Neural crest cell (in vitro differentiated cells): ENCODE measurements at places on chromosomes 2 and 18. TPM values are rescaled to one million over a fixed set of nuclear protein-coding genes. Genes with fewer than 3 reads are reported as not detected.

DNA sequence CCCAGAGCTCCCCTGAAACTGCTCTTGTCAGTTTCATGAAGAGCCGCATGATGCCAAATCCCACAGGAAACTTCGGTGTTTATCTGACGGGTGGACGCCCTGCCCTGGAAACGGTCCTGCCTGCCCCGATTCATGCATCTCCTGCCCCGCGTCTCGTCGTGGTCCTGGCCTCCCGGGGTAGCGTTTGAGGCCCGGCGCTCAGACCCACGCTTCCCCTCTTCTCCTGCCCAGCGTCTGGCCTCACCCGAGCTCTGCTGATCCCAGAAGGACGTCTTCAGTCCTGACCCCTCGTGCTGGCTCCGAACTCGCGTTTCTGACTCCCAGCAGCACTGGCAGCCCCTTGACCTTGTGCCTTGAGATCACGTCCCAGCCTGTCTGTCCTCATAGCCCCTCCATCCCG lies 180.5 kb downstream of the TMEM18 start:
- DNase-seq = no peak

- DNase-seq = no peak
Observed at GRCh38 chr2:24026233-24026632, 16.3 kb downstream of the MFSD2B start.

- no peak for DNase-seq
Observed at GRCh38 chr18:9885170-9886004, at the start of gene TXNDC2. Gene TXNDC2 (plus strand): TSS chr18:9885973. CDS start chr18:9886681, 708 bp downstream.

GRCh38 chr2:241965931-241966412 lies 96.4 kb downstream of the RTP5 start:
- DNase-seq = no peak

DNA sequence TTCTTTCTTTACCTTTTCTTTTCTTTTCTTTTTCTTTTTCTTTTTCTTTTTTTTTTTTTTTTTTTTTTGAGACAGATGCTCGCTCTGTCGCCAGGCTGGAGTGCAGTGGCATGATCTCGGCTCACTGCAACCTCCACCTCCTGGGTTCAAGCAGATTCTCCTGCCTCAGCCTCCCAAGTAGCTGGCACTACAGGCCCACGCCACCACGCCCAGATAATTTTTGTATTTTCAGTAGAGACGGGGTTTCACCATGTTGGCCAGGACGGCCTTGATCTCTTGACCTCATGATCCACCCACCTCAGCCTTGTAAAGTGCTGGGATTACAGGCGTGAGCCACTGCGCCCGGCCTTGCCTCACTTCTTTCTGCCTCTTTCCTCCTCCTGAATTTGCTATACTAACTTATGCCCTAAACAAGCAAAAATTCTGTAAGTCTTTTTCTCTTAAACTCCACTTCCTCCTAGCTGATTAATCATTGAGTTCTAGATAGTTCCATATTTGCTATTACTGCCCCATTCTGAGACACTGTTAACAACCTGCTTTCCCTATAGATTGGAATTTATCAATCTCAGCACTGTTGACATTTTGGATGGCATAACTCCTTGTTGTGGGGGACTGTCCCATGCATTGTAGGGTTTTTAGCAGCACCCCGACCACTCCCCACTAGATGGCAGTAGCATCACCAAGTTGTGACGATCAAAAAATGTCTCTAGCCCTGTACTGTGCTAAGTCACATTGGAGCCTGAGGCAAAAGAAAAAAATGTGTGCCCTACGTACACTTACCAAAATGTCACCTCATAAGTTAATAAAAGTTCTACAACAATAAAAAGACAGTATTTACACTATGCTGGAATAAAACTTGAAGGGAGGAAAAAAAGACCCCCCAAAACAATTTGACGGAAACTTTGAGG lies 16.4 kb upstream of the THADA start:
- peak; percentile 77 for DNase-seq

DNA sequence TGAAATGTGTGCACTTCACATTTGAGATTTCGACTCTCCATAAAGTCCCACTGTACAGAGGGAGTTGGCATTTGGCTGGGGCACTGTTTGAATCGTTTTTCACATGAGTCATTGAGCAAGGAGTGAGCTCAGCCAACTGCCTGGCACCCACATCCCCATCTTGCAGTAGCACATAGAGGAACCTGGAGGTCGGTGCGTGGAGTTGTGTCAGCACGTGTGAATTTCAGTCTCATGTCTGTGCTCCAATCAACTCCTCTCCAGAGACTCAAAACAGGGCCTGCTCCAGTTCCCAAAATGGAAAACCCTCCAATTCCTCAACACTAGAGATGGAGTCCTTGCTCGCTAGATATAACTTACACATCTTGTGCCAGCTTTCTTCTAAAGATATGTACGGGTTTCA lies 126.8 kb upstream of the CAPN13 start:
- DNase-seq = no peak

GRCh38 chr2:108169982-108170625 lies 69.7 kb upstream of the SULT1C3 start:
- no peak for DNase-seq

DNA sequence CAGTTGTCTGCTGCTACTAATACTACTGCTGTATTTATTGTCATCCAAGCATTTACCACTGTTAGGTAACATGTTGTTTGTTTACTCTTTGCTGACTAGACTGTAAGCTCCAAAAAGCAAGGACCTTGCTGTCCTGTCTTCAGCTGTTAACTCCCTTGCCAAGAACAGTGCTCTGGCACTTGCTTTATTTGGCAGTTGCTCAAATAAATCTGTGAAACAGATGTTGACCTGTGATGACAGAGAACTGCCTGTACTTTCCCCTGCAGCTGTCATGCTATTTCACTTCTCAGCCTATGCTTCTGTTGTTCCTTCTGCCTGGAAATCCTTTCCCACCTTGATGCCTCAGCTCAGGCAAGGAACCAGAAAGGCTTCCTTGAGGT lies 181.2 kb downstream of the ATAD2B start:
- no peak for DNase-seq

- no peak for DNase-seq
Observed at GRCh38 chr2:183227176-183227575, 102.9 kb downstream of the NUP35 start.

The FSIP2 gene
- total RNA-seq = 8.0 and 10.1 TPM in 2 replicates

The SLC23A3 gene
- 0.34 and 1.5 TPM in 2 replicates for total RNA-seq

The ADRA2B gene
- 0.79 and 0.82 TPM in 2 replicates for total RNA-seq
